ENCODE measurements at places on chromosomes 5 and 9.
A peak's percentile ranks its signal among the peaks of the same experiment; 100 is the strongest.

DNA sequence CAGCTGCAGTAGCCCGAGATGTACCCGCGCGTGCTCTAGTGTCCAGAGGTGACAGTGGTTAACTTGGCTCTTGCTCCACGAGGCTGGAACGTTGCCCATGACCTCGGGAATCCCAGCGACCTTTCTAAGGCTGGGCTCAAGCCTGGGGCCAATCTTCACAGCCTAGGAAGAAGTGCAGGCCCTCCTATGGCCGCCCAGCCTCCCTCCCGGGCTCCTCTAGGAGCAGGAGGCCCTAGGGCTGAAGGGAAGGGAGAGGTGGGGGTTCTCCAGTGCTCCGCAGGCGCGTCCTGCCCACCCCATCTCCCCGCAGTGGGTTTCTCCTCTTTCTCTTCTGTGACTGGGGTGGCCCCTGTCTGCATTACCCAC lies 13.3 kb downstream of the NR2F1 start:
- no peak for DNase-seq

- DNase-seq, result no peak
These were observed 76.4 kb downstream of the PHAX start for GRCh38 chr5:126677121-126677520.

DNA sequence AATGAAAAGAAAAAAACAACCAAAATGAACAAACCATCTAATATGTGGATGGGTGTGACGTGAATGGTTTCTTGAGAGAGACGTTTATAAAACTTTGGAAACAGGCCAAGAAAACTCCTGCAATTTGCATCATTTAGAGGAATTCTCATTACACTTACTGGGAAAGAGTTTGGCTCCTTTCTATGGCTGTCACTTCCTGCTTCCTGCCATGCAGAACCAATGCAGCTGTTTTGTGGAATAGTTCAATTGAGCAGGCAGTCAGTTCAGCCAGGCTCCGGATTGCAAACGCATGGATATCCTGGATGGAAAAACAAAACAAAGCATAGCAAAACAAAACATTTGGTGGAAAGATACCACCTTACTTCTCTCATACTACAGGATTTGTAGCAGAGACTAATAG lies 36.6 kb downstream of the FAM114A2 start:
- DNase-seq, result no peak

DNA sequence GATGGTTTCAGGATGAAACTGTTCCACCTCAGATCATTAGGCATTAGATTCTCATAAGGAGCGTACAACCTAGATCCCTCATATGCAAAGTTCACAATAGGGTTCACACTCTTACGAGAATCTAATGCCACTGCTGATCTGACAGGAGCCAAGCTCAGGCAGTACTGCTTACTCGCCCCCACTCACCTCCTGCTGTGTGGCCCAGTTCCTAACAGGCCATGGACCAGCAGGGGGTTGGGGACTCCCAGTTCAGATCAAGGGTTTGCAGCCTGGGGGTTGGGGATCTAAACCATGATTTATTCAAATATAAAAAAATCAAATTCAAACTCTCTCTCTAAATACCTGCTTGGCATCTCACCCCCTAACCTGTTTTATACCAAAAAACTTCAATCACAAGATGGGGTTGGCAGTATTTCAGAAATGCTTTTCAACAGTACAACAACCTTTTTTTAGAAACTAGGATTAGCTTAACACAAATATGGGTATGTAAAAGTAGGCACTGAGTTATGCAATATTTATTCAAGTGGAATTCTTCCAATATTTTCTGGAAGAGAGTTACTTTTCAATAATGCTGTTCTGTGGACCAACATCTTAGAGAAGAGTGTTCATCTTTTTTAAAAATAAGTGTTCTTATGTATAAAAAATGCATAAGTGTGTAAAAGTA lies 30.1 kb upstream of the SLC12A2 start:
- no peak for DNase-seq

- no peak for DNase-seq
These were observed 141.0 kb upstream of the PPP1R26 start for GRCh38 chr9:135338546-135338945.

GRCh38 chr5:171614511-171614910 lies 171.1 kb upstream of the SMIM23 start:
- no peak for DNase-seq

- no peak for DNase-seq
These were observed 203.0 kb downstream of the MED10 start for GRCh38 chr5:6175172-6175854.

DNA sequence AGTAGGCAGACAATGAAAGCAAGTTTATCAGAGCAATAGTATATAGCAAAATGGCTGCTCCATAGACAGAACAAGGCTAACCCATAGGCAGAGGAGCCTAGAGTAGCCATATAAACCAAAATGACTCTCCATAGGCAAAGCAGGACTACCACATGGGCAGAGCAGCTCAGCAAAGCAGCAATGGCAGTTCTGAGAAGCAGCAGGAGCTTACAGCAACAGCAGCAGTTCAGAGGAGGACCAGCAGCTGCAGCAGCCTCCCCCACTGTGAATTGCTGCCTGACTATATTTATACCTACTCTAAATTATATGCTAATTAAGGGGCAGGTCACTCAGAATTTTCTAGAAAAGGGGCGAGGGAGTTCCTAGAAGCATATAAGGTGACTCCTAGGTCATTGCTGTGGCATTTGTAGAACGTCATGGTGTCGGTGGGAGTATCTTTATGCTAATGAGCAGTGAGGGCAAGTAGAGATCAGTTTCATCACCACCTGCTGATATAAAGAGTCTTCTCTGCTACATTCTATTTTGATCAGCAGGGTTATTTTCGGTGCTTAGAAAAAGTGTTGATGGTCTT lies 1115.5 kb downstream of the DTWD2 start:
- DNase-seq, result no peak

DNA sequence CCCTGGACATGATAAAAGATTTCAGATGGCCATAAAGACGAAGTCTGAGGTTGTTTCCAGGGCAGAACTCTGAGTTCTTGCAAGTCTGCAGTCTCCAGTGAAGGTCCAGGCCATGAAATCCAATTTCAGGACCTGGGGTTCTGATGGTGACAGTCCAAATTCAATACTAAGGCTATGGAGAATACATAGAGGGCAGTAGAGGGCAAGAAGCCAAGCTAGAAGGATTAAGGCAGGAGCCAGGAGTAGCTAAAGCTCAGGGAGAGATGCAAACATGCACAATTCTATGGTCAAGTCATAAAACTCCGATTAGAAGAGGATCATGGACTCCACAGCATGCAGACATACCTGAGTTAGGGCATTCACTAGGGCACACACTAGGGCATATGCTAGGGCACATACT lies 11.4 kb downstream of the SLIT3 start:
- DNase-seq, result no peak

- DNase-seq, result no peak
These were observed 101.8 kb upstream of the TAF11L2 start for GRCh38 chr5:17396247-17396646.

GRCh38 chr9:91071184-91071990 lies 269.8 kb downstream of the SYK start:
- no peak for DNase-seq

GRCh38 chr5:164119806-164120447 lies 614.5 kb downstream of the MAT2B start:
- no peak for DNase-seq

- DNase-seq, result no peak
These were observed 428 bp downstream of the SLCO4C1 start for GRCh38 chr5:102295534-102296177.

GRCh38 chr5:61587125-61587524 lies 255.1 kb downstream of the ZSWIM6 start:
- DNase-seq, result no peak

- DNase-seq, result peak; percentile 33
These were observed 1.1 kb downstream of the JADE2 start for GRCh38 chr5:134526483-134527155.

DNA sequence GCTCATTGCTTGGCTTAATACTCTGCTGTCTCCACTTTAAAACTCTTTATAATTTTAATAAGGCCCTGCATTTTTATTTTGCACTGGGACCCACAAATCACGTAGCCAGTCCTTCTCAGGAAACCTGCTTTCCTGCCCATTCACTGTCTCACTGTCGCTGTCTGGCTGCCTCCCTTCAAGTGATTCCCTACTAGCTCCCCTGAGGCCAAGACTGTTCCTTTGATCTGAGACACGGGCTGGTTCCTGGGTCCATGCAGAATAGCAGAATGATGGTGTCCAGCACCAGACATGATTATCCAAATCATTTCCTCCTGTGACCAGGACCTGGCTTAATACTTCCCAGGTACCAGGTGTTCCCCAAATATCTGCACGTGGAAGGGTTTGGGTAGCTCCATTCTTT lies 597.1 kb upstream of the KLF4 start:
- DNase-seq, result no peak

GRCh38 chr5:154647114-154647760 lies 107.9 kb upstream of the LARP1 start:
- DNase-seq, result no peak
